ENCODE measurements at places on chromosomes 5 and 9.

DNA sequence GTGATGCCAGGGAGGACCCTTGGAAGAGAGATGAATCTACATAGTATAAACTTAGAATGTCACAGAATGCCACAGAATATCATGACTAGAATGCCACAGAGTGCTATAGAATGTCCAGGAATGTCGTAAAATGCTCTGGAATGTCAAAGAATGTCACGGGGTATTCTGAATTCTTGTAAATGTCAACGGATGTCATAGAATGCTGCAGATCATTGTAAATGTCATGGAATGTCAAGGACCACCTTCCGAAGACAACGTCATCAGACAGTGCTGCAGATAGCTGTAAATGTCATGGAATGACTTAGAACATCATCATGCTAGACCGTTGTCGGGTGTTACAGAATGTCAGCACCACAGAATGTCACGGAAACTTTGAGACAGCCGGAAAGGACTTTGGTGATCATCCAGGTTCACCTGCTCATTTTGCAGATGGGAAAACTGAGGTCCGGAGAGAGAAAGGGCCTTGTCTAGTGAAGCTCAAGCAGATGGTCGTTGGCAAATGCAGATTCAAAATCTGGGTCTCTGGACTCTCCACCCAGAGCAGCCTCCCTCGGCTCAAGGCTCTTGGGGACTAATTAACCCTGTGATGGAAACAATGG lies 117.1 kb downstream of the LHX2 start:
- DNase-seq = no peak

GRCh38 chr5:163373436-163374084 lies 63.8 kb upstream of the CCNG1 start:
- DNase-seq = no peak

DNA sequence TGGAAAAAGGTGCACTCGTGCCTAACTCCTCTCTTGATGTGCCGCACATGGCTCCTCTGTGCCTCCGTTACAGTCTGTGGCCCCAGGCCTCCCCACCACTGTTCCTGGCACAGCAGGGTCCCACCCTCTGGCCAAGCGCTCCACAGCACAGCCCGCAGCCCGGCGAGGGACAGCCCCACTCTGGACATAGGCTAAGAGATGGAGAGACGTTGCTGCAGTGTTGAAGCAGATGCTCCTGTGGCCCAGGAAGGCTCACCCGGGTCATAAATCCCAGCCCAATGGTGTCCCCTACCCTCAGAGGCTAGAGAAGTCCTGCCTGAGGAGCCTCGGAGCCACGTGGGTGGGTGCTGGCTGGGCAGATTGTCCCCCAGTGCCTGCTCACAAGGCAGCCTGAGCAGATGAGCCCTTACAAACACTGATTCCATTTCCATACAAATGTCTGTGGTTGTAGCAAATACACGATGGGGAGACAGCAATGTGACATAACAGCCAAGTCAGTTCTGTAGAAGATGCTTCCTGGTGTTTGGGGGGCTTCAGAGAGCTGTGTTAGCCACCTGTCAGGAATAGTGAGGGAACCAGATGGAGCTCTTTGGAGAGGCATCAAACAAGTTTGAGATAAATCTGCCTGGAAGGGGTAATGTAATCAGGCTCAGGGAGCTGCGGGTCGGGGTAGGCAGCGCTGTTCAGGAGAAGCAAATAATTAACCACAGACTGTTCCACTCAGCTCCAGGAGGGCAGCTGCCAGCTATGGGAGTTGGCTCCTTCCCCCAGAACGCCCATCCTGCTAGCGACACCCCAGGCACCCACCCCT lies 41.7 kb downstream of the C5orf15 start:
- no peak for DNase-seq

GRCh38 chr5:145778144-145778900 lies 56.8 kb downstream of the PRELID2 start:
- DNase-seq = no peak

GRCh38 chr5:149079883-149080282 lies 17.0 kb upstream of the SH3TC2 start:
- DNase-seq = no peak

- no peak for DNase-seq
These were observed 1.0 kb downstream of the KLF9 start for GRCh38 chr9:70413464-70413798.

DNA sequence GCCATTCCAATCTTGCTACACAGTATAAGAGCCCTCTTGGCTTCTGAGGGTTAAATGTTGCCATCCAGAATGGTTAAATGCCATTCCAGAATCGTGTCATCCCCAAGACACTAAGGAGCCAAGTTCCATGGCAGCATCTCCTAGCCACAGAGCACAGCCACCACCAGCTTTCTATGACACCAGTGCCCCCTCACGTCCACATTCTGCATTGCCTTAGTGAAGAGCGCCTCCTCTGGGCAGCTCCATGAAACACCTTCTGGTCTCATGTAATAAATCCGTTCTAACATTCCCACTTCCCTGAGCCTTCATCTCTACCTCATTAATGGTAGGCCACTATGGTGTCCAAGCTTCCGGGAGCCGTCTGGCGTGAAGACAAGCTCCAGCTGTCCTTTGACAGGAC lies 12.4 kb downstream of the CBY3 start:
- peak; percentile 55 for DNase-seq
